ENCODE measurements at places on chromosomes 2 and 18.

- no peak for DNase-seq
These were observed 5.7 kb upstream of the KLHL29 start for GRCh38 chr2:23379220-23379695.

DNA sequence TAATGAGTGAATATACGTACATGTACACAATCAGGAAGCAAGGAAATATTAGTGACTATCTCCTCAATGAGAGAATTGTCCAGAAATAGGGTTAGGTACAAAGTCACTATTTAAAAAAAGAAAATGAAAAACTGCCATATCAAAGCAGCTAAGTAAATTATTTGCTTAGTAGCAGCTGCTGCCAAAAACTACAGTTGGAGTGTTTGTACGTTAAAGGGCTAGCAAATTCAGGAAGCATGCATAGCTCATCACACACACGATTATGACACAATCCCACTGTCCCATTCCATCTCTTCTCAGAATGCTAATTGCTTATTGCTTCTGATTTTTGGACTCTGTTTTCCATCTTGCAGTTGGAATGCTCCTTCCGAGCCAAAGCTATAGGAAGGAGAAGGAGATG lies 2012.5 kb upstream of the LRRTM1 start:
- DNase-seq: no peak

DNA sequence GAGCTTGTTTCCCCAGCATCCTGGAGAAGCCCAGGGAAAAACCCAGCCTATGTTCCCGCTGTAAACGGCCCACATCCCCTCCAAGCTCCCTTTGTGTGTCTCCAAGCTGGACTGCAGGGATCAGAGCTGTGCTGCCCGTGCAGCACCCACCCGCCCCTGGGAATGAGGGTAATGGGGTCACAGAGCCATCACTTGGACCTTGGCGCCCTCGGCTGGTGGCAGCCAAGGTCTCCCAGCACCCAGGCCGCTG lies 670 bp upstream of the INPP5D start:
- DNase-seq: no peak

DNA sequence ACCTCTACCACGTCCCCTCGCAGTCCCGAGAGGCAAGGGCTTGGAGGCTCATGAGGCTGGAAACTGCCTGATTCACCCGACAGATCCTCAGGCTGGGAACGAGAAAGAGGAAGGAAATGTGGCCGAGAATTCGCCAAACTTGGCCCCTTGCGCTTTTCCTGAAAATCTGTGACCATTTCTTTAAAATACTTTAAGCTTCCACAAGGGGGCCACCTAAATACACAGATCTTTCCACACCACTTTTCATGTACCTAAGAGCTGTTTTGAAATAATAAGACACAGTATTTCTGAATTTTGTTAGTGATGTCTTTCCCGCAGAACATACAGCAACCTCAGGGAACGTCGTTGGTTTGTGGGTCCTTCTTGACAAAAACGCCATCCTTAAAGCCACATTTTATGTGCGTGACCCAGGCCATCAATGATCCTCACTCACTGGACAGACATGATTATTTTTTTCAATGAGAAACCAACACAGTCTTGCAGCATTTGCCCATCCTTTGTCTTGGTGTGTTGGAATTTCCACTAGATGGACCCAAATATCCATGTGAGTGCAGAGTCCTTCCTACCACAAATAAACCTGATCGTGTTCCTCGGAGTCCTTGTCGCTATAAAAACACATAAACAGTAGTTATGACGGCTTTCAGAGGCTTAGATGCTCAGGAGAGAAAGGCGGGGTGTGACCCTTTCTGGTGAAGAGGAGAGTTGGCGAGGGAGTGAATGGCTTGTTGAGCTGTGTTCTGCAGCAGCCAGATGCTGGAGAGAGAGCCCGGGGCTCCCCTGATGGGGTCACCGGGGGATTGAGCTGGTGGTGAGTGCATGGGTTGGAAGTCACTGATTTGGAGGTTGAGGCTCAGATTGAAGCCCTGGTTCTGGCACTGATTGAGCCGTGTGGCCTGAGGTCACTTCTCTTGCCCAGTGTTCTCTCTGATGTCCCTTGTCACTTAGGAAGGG lies 25.0 kb downstream of the DCDC2C start:
- DNase-seq: no peak

GRCh38 chr18:28114472-28114871 lies 62.5 kb downstream of the CDH2 start:
- DNase-seq: no peak
